ENCODE measurements at places on chromosomes 3 and 15. TPM values are rescaled to one million over a fixed set of nuclear protein-coding genes. Genes with fewer than 3 reads are reported as not detected.

GRCh38 chr3:31185062-31185357 lies 290.5 kb upstream of the GADL1 start:
- H3K36me3 ChIP-seq: no peaks in the 10 kb centered on the region
- no peak overlapping the region for H3K4me3 ChIP-seq
- no peak overlapping the region for H3K27ac ChIP-seq
- H3K4me1 ChIP-seq: no peaks in the 10 kb centered on the region
- DNase-seq: no peak
- no peaks in the 10 kb centered on the region for H3K27me3 ChIP-seq

- DNase-seq: no peak
- H3K4me1 ChIP-seq: peaks cover 86% of the 10 kb centered on the region
- peak overlapping the region; percentile 88 for H3K4me3 ChIP-seq
- H3K27me3 ChIP-seq: peaks cover 11% of the 10 kb centered on the region
- peaks cover 5% of the 10 kb centered on the region for H3K36me3 ChIP-seq
Observed at GRCh38 chr15:28947221-28947674, 61.5 kb downstream of the APBA2 start.

- no peak for DNase-seq
- H3K4me1 ChIP-seq: peaks cover 8% of the 10 kb centered on the region
- H3K4me3 ChIP-seq: no peak overlapping the region
- H3K36me3 ChIP-seq: peaks cover under 1% of the 10 kb centered on the region
- no peak overlapping the region for H3K27ac ChIP-seq
- H3K27me3 ChIP-seq: peaks cover 2% of the 10 kb centered on the region
Observed at GRCh38 chr3:11509173-11510000, 134.3 kb downstream of the VGLL4 start.

DNA sequence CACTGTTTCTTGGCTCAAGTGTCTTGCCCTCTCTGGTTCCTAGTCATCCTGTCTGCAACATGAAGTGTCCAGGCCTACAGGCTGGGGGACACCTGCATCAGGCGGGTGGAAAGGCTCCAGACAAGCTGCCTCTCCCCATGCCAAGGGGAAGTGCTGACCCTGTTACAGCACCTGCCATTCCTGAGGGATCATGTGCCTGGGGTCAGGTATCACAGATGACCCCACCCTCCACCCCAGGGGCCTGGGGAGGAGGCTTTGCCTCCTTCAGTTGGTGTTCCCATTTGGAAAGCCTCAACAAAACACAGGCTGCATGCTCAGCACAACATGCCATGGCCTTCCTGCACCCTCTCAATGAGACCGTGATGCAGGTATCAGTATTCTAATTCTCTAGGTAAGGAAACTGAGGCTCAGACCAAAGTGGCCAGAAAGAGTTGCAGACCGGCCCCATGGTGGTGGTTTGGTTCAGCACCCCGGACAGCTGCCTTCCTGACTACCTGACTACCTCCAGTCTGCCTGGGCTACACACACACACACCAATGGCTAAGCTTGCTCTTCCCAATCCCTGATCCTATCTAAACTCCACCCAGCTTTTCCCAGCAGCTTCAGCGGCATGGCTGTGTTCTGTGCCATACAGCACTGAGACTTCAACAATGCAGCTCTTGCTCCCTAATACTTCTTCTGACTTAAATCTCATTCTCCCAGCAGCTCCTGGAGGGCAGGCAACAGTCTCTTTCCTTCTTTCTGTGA lies 69.7 kb upstream of the LINGO1 start:
- H3K36me3 ChIP-seq: no peaks in the 10 kb centered on the region
- peaks cover 8% of the 10 kb centered on the region for H3K27me3 ChIP-seq
- no peak overlapping the region for H3K4me3 ChIP-seq

The MUC20 gene
- 1.2 TPM for polyA plus RNA-seq

The SLC6A20 gene
- not detected for polyA plus RNA-seq

The ANP32A gene
- 76.3 TPM for polyA plus RNA-seq

The TICRR gene
- polyA plus RNA-seq: not detected

The TMC3 gene
- not detected for polyA plus RNA-seq

Measured in immature natural killer cell (primary cell).